ENCODE measurements at places on chromosomes 7 and 10. TPM values are rescaled to one million over a fixed set of nuclear protein-coding genes. Genes with fewer than 3 reads are reported as not detected.
A peak's percentile ranks its signal among the peaks of the same experiment; 100 is the strongest.

DNA sequence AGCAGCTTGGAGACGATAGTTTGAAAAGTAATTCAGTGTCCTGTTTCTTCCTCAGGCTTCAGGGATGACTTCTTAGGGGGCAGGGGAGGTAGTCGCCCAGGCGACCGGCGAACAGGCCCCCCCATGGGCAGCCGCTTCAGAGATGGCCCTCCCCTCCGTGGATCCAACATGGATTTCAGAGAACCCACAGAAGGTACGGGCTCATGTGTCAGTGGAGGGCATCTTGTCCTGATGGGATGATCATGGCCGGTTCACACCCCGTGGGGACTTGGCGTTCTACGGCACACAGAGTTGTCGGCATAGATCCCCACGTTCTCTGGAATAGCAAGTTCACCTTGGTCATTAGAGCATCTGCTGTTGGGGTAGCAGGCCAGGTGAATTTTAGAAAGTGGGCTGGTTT is 15.1 kb upstream of the LAT2 start:
- no peak for DNase-seq

- DNase-seq: no peak
These were observed 96.1 kb upstream of the KCNIP2 start for GRCh38 chr10:101939729-101940128.

DNA sequence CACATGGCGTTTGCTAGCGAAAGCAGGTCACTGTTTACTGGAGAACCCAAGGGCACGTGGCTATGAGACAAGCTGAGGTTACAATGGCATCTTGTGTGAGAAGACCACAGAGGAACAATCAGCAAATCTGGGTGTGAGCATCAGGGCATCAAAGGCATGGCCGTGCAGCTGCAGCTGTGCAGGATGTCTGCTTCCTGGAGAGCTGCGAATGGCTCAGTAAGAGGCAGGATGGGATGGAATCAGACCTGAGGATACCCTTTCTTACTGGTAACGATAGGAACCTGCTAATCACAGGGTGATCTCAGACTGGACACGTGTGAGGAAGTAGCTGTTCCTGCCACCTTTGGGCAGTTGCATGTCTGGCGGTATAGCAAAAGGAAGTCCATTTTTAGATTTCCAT is 119.5 kb downstream of the RNF216 start:
- DNase-seq: peak; percentile 18

DNA sequence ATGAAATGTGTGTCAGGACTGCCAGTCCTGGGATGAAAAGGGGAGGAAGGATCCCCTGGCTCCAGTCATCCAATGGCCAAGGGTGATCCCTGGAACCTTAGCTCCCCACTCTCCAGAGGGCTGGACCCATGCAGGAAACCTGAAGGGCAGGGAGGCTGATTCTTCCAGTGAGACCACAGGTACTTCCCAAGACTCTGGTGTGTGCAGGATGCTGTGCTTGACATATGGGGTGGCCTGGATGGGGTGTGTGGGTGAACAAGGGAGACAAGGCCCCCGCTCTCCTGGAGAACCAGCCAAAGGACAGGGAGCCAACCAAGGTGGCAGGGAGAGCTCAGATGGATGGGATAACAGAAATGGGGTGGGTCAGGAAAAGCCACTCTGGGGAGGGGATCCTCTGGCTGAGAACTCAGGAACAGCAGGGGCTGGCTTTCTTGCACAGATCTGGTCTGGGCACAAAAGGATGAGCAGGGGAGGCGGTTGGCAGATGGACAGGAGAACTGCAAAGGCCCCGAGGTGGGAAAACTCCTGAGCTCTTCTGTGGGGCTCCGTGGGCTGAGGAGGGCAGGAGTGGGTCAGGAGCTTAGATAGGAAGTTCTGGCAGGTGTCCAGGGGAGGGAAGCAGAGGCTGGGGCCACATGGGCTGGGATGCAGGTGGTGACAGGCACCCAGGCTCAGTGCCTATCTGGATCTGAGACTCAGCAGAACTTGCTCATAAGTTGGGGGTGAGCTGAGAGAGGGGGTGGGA is 100.6 kb downstream of the ARHGAP22 start:
- no peak for DNase-seq

GRCh38 chr7:19442016-19442785 is 266.6 kb downstream of the POLR1F start:
- DNase-seq: no peak

- DNase-seq: no peak
These were observed 55.1 kb upstream of the PPIF start for GRCh38 chr10:79292026-79292766.

DNA sequence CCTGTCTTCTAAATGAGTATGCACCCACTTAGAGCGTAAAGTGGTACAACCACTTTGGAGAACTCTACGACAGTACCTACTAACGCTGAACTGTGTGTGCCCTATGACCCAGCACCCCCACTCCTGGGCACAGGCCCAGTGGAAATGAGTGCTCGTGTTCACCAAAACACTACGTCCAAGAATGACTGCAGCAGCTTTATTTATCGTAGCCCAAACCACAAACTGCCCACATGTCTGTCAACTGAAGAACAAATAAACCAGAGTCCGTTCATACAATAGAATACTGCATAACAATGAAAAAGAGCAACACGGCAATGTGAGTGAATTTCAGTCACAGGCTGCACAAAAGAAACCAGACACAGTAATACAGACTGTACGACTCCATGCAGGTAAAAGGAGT is 35.4 kb downstream of the TLL2 start:
- no peak for DNase-seq

DNA sequence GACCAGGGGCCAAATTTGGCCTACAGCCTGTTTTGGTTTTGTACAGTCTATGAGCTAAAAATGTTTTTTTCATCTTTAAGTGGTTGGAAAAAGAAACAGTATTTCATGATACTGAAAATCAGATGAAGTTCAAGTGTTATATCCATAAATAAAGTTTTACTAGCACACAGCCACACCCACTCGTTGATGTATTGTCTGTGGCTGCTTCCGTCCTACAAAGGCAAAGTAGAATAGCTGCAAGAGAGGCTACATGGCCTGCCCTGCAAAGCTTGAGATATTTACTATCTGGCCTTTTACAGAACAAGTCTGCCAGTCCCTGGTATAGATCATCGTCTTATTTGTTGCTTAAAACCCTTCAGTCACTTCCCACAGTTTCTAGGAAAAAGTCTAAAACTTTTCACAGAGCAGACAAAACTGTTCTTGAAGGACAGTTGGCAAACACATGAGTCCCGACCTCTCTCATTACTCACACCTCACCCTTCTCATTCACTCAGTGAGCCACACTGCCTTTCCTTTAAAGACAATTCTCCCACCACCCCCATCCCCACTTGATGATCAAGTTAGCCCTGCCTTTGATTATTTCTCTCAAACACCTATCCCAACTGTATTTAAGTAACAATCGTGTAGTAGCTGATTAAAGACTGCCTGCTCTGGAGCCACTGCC is 9.9 kb downstream of the RHEB start:
- no peak for DNase-seq

DNA sequence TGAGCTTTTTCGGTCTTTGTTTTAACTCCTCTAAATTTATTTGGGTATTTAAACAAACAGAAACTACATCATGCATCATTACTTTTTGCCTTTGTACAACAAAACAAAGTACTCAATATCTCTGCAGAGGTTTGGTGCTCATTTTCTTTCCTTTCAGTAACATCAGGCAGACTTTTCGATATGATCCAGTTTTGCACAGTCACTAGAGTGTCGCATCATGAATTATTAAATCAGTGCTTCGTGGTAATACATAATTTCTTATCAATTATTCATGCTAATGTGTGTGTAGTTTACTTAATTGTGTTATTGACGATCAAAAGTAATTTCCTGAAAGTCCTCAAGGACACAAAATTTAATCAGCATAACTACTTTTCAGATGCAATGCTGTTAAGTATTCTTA is 31.8 kb downstream of the DRGX start:
- DNase-seq: no peak

- no peak for DNase-seq
These were observed 283.5 kb downstream of the PLXNA4 start for GRCh38 chr7:132292803-132293202.

GRCh38 chr7:19665399-19666008 is 43.3 kb downstream of the POLR1F start:
- peak; percentile 17 for DNase-seq

DNA sequence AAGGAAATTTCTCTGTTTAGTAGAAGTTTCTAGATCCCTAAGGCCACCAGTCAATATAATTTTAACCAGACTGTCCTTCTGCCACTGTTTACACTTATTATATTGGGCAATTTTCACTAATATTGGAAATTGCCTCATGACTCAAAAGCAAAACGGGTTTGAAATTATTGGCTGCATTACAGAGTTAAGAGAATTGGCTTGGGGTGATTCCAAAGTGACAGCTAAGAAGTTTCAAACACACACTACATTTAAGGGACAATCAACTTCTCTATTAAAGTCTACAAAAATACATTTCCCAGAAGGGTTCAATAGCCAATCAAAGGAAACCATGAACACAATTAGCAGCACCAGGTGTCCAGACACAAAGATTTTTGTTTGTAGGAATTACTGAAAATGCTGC is 111.9 kb downstream of the NEBL start:
- no peak for DNase-seq

DNA sequence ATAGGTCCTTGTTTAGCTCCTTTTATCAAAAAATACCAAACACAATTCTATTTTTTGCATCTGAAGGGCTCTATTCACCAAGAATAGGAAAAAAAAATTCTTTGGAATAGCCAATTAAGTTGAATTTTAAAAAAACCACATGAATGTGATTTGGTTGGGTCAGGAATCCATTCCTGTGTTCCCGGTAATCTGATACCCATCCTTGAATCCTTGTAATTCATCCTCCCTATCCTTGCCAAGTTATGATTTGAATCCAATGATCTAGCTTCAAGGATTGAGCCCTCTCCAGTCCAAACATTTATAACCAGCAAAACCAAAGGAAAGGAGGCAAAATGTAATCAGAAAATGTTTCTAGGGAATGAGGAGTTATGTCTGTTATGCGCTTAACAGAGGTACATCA is 86.6 kb downstream of the CFAP58 start:
- DNase-seq: no peak

DNA sequence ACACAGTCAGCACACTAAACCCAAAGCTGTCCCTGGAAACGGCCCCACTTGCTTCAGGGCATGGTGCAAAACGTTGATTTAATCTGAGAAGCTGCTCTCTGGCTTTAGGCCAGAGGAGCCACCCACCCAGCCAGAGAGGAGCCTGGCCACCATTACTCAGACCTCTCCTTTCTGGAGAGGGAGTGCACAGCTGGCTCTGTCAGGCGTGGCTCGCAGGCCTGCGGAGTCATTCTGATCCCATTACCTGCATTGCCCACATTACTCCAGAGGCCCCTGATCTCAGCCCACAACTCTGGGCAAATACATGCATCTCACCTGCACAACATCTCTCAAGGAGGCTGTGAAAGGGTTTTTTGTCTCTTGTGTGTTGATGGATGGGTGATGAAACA is 370.0 kb upstream of the IGFBP3 start:
- DNase-seq: no peak

- DNase-seq: no peak
These were observed 148.4 kb downstream of the TMEM26 start for GRCh38 chr10:61304746-61305145.

C10orf71 gene
- not detected for total RNA-seq

CRHR2 gene
- total RNA-seq: not detected

MMD2 gene
- not detected for total RNA-seq

SPDYE5 gene
- not detected for total RNA-seq

BHLHA15 gene
- total RNA-seq: not detected

ZP3 gene
- total RNA-seq: 2.8 TPM

IQUB gene
- 0.14 TPM for total RNA-seq

ACTL6B gene
- not detected for total RNA-seq
